ENCODE measurements at places on chromosomes 5 and 9.

DNA sequence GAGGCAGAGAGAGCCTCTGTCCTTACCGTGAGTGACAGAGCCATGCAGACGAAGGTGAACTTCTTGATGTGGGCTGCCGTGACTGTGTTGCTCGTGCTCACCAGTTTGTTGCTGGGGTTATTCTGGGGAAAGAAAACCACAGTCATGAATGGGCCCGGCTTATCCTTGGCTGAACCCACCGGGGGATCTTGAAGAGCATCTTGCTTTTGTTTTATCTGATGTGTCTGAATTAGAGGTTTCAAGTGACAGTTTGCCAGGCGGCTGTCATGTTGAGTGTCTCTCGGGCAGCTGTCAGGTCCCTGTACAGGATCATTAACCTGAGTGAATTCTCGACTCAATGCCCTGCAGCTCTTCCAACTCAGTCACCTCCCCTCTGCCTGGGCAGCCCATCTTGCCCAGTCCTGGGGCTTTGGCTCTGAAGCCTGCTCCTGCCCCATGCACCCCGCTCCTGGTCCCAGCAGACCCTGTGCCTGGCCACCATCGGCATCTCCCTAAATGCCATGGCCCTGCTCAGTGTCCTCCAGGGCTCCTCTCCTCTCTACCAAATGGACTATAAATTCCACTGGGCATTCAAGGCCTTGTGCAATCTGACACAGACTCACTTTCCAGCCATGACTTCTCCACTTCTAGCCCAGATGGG is 77.4 kb downstream of the OTULIN start:
- no peak for DNase-seq

DNA sequence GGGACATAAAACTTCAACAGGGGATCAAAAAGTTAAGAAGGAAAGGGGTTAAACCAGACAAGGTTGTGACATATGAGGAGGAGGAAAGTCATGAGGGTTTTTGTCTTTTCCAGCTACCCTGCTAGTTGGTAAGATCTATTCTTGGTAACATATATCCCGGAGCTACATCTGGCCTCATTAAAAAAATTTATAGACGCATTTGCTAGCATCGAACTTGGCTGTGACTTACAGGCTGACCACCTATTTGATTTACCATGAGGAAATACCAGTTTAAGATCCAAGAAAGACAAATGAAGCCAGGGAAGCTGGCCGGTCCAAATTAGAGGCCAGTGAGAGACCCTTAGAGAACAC is 87.6 kb upstream of the NIPAL4 start:
- DNase-seq = no peak

DNA sequence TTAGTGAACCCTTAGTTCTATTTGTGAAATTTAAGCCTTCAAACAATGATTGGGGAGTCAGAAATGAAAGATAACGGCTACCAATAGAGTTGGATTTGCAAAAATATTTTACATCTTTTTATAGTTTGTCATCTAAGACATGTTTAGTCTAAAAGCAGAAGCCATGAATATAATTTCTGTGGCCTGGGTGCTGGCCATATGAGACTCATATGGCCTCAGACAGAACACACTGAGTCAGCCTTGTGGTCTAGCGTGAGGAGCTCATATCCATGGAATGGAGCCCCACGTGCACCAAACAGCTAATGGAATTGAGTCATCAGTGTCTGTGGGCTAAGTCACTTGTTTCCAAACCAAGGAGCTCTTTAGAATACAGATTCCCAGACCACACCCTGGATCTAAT is 240.7 kb upstream of the NREP start:
- peak; percentile 6 for DNase-seq

DNA sequence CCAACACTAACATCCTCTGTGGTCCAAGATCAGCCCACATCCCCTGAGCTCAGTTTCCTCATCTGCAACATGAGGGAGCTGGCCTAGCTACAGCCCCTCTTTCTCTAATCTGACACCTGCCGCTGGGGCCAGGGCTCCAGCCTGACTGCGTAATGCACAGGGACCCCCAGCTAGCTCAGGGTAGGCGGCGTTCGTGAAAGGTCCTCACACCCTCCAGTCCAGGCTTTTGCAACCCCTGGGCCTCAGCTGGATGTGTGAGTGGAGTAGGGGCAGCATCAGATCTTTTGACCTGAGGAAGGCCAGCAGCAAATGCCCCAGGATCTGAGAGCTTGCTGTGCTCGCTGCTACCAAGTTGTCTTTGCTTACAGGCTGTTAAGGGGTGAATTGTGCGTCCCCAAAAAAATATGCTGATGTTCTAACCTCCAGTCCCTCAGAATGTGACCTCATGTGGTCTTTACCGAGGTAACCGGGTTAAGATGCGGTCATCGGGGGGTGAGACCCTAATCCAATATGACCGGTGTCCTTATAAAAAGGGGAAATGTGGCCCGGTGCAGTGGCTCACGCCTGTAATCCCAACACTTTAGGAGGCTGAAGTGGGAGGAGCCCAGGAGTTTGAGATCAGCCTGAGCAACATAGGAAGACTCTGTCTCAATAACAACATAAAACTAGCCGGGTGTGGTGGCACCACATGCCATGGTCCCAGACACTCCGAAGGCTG is 47.8 kb downstream of the PLPP7 start:
- no peak for DNase-seq

DNA sequence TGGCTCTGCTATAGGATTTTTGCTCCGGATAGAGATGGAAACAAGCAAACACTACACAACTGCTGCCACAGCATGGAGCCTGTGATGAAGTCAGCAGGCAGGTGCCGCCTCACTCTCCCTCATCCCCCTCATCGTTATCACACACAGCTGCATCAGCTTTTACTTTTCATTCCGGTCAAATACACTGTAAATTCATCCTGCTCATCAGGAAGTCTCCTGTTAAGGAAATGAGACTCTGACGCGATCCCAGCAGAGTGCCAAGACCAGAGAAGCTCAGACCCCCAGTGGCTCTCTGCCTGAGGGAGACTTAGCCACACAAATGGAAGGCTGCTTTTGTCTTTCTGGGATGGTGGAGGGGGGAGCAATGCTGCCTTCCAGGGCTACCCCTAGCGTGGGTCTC is 270.2 kb downstream of the ELAVL2 start:
- no peak for DNase-seq
